Activated CD8-positive, alpha-beta memory T cell treated with anti-CD3 and anti-CD28 coated beads, Interleukin-2, amount 50 U/mL, for 4 hours (primary cell): ENCODE measurements at places on chromosomes 7 and 10.

DNA sequence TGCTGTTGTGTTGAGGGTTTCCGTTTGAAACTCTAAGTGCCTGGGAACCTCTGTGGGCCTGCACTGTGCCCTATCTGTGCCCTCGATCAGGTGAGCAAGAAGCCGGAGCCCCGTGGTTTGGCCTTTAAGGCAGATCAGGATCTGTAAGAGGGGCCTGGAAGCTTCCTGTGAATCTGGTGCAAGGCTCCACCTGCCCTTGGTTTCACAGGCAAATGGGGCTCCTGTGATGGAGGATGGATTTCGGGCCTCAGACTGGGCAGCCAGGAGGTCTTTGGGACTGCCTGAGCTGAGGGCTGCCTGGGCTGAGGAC lies 21.6 kb downstream of the SCART1 start:
- DNase-seq = no peak

GRCh38 chr10:75012471-75012870 lies 99.0 kb upstream of the SAMD8 start:
- no peak for DNase-seq

DNA sequence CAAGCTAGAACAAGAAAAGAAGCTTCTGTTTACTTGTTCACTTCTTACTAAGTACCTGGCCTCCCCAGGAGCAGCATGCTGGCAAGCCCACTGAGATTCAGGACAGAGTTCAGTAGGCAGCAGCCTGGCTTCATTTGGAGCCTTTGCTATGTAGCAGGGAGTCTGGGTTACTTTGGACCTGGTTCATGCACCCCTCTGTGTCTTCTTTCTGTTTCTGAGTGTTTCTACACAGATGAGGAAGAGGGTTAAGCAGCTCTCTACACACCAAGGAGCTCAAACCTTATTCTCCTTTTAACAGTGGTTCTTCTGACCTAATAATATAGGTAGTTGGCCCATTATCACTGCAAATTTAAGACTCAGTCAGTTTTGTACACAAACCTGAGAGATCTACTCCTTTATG lies 152.9 kb downstream of the ARID5B start:
- no peak for DNase-seq

DNA sequence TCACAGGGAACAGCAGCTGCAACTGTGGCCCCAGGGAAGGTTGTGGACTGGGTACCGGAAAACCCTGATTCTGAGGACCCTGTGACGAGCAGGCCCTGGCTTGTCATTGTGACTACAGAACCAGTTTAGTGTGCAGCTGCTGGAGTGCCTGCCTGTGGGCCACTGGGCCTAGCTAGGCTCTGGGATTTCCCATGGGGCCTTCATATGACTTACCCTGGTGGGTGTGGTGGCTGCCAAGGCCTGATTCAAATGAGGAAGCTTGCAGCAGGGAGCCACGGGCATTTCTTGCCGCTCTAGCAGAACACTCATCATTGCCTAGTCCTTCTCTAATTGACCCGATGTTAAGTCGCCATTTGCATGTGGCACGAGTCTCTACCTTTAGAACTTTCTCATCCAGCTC lies 14.7 kb upstream of the CAMK2G start:
- no peak for DNase-seq

GRCh38 chr7:94513565-94513860 lies 3.9 kb downstream of the CASD1 start:
- no peak for DNase-seq

GRCh38 chr7:91993976-91994375 lies 53.3 kb downstream of the AKAP9 start:
- no peak for DNase-seq

DNA sequence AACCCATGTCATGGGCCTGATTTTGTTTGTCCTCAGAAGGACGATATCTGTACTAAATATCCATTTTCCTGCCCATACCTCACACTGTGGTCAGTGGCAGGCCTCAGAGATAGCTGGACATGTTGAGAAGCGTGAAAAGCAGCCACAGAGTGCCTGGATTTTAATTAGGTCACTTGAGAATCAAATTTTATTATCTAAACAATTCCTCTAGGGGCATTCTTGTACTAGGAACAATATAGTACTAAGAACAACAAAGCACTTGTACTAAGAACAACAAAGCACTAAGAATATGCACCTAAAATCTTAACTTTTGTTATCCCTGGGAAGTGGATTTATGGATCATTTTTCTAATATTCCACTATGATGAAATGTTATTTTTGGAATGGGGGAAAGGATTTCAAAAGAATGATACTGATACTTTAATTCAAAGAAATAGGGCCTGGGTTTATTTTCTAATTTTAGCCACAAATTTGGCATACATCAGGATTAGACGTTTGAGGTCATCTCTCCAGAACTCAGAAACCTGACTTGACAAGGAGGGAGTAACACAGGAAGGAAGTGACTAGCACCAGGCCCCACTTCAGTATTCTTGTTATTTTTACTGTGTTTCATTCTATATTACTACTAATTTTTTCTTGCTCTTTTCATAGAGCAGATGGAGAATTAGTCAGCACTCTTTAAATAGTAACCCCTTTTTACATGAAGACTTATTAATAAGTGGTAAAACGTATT lies 112.2 kb downstream of the EXOC4 start:
- no peak for DNase-seq

GRCh38 chr10:35797187-35797586 lies 155.1 kb upstream of the FZD8 start:
- DNase-seq = no peak

DNA sequence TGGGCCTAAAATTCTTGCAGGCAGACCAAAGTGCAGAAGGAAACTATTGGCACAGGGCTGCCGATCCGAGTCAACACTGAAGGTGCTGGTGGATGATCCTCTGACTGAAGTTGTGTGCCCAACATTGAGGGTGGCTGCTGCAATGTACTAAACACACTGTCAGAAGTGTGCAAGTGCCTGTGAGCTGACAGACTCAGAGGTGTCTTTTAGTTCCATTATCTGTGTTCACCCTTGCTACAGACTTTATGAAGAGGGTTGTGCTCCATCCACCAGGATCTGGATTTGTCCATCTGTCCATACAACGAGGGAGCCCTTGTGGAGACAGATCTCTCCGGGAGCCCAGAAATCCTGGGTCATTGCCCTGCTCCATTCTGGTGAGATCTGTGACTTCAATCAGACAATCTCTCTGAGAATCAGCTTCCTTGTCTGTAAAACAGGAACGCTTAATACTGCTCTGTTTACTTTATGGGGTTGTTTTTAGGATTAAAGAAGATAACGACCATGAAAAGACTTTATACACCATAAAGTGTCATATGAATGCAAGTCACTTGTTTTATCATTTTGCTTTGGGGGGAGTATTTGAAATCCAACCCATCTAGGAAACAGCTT lies 9.5 kb upstream of the TRPV6 start:
- DNase-seq = no peak

GRCh38 chr10:104326991-104327610 lies 11.2 kb downstream of the ITPRIP start:
- no peak for DNase-seq

- no peak for DNase-seq
Observed at GRCh38 chr10:50511492-50512213, 112.1 kb downstream of the SGMS1 start.

DNA sequence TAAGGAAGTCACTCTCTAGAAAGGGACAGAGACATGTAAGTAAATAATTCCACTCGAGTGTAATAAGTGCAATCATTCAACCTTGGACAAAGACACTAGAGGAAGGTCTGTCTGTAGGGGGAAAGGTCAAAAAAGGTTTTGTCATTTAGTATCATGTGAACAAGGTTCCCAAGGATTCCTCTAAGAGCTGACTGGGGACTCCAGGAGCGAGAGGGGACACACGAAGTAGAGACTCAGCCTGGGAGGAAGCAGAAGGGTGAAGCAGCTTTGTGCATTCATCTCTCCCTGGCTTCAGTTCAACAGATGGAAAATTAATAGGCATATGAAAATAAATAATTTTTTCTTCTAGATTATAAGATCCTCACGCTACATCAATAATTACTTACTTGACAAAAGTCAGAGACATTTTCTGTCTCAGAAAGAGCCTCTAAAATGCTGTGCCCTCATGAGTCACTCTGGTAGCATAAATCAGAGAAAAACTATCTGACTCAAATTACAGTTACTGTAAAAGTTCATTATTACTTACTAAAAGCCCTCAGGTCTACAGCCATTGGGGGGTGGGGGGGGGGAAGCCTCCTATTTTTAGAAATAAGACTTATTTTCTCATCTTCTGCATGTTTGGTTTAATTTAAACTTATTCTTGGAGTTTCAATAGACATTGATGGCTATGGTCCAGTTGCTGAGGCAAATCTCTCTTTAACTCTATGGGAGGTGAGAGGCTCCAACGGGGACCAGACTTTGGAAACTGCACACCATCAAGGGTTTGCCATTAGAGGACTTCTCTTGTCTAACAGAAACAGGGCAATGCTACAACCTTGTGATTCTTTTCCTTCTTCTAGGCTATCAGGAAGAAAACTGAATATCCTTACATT lies 275.1 kb upstream of the KLF14 start:
- DNase-seq = no peak

DNA sequence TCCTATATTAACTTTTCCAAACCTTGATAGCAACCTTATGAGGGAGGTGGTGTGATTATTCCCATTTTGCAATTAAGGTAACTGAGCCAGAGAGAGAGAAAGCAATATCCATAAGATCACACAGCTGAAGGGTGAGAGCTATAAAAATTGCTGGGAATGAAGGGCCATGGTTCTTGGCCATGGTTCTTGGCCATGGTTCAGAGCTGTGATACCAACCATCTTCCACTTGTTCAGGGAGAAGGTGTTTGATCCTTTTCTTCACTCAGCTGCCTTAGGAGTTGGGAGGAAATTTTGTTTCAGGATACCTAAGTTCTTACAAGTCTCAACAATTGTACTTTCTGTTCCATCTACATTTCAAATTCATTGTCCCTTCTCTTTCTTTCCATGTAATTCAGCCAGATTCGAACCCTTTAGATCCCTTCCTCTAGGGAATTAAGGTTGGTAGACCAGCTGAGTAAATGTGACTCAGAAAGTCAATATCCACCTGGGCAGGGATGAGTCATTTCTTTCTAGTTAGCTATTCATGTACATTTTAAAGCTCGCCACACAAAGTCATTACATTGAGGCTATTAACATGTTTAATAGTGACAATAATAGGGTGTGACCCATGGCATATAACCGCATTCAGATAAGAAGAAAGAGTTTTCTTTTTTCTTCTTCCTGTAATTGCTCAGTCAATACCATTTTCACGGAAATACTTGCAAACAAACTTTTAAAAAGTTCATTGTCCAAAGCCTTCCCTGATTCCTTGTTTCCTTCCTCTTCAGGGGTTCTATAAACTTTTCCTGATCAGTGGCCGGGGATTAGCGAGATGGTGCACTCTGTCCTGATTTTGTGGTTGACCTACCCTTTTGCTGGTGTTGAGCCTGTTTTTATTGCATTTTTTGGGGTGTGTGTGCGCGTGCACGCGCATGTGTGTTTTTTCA lies 143.4 kb downstream of the TCF7L2 start:
- DNase-seq = no peak

DNA sequence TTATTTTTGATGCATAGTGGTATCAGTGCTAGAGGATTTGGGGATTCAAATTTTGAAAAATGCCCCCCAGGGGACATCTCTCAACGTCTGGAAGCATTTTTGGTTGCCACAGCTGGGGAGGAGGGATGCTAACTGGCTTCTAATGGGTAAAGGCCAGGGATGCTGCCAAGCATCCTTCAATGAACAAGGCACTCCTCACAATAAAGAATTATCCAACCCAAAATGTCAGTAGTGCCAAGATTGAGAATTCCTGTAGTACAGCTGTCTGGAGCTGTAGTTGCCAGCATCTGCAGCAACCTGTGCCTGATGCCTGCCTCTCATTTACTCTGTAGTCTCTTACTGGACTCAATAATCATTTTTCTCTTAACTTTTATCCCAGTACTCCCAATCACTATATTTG lies 53.5 kb downstream of the SEPTIN7 start:
- no peak for DNase-seq

DNA sequence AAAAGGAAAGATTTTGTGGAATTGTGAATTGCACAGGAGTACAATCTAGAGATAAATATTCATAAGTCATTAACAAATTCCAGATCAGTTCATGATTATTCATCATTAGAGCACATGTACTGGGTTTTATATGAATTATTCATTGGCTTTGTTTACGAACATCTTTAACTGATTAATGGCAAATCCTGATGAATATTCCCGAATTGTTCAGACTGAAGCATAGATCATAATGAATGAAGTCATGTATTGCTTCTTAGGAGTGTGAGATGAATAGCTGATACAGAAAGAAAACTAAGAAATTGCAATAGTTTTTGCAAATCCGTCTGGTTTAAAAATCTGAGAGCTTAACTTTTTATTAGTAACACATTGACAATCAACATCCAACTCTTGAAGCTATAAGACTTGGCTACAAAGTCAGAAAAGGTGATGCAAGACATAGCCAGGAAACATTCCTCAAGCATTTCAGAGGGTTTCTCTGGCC lies 183.6 kb upstream of the DGKB start:
- DNase-seq = no peak

DNA sequence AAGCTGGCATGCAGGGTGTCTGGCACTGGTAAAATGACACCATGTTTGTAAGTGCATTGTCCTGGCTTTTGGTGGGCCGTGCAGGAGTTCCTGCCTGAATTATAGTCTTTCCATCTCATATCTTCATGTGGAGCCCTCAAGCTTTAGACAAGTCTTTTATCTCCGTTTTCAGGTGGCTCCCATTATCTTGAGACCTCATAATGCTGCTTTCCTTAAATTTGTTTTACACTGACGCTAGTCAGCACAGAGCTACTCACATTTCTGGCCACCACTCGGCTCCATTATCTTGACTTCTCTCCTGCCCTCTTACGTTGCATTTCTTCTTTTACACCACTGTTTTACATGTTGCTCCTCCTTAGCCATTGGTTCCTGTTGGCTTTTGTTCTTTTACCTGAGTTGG lies 37.2 kb downstream of the LRRC4 start:
- DNase-seq = no peak

DNA sequence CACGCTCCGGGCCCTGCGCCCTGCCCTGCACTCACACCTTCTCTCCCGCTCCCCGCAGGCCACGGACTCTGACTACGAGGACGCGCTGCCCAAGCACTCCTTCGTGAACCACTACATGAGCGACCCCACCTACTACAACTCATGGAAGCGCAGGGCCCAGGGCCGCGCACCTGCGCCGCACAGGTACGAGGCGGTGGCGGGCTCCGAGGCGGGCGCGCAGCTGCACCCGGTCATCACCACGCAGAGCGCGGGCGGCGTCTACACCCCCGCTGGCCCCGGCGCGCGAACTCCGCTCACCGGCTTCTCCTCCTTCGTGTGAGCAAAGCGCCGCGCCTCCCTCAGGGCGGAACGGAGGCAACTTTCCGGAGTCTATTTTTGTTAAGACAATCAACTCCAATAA lies 417.0 kb upstream of the FOXK1 start:
- no peak for DNase-seq

GRCh38 chr10:23174074-23174976 lies 17.8 kb upstream of the PTF1A start:
- DNase-seq = no peak

GRCh38 chr10:132482090-132482800 lies 55.3 kb upstream of the INPP5A start:
- DNase-seq = no peak

DNA sequence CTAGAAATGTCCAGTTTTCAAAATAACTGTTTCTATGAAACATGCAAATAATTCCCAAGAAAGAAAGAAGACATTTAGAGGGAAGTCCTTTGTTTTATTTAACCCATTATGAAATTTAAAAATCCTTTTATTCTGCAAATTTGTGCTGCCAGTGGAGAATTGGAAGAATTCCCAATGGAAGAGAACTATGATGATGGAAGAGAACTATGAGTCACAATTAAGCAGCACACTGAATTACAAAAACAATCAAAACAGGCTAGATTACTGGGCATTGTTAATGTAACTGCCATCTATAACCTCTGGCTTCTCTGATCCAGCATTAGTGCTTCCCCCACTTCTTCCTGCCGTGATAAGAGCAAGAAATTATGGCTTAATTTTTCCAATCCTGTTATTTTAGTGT lies 126.2 kb upstream of the FEZF1 start:
- DNase-seq = no peak
